Naive thymus-derived CD8-positive, alpha-beta T cell (primary cell): ENCODE measurements at places on chromosomes 1 and 21.

GRCh38 chr1:56833088-56833487 is 13.9 kb upstream of the FYB2 start:
- H3K27me3 ChIP-seq, result peaks cover 50% of the 10 kb centered on the region
- H3K4me1 ChIP-seq, result no peaks in the 10 kb centered on the region
- H3K36me3 ChIP-seq, result no peaks in the 10 kb centered on the region
- no peak overlapping the region for H3K27ac ChIP-seq

DNA sequence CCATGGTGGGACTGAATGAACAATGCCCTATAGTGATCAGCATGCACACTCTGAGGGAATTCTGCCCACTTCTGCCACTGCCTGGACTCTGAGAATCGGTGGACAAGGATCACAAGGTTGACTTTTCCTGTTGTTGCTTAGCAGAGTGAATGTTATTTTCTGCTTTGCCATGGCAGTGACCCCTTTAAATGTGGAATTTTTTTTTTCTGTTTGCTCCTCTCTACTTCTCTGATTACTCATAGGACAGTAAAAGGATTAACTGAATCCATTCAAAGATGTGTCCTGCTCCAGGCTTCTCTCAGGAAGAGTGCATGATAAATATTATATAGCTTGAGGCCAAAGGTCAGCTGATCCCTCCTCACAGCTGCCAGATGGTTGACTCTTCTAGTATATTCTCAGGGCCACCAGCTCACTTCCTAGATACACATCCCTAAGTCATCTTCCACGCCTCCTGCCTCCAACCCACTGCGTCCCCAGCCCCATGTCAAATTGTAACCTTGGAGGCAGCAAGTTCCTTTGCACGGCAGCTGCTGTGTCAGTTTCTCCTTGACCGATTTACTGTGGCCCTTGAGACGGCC is 74.0 kb upstream of the RALGPS2 start:
- H3K27me3 ChIP-seq, result peaks cover 16% of the 10 kb centered on the region
- H3K4me3 ChIP-seq, result no peak overlapping the region
- H3K4me1 ChIP-seq, result no peaks in the 10 kb centered on the region
- DNase-seq, result no peak
- H3K27ac ChIP-seq, result no peak overlapping the region

- no peaks in the 10 kb centered on the region for H3K27me3 ChIP-seq
- peaks cover 13% of the 10 kb centered on the region for H3K36me3 ChIP-seq
- no peak overlapping the region for H3K4me3 ChIP-seq
- no peak overlapping the region for H3K27ac ChIP-seq
- peaks cover 19% of the 10 kb centered on the region for H3K4me1 ChIP-seq
- DNase-seq, result peak; percentile 55
These were observed 82.5 kb downstream of the ST3GAL3 start for GRCh38 chr1:43789604-43790550.

DNA sequence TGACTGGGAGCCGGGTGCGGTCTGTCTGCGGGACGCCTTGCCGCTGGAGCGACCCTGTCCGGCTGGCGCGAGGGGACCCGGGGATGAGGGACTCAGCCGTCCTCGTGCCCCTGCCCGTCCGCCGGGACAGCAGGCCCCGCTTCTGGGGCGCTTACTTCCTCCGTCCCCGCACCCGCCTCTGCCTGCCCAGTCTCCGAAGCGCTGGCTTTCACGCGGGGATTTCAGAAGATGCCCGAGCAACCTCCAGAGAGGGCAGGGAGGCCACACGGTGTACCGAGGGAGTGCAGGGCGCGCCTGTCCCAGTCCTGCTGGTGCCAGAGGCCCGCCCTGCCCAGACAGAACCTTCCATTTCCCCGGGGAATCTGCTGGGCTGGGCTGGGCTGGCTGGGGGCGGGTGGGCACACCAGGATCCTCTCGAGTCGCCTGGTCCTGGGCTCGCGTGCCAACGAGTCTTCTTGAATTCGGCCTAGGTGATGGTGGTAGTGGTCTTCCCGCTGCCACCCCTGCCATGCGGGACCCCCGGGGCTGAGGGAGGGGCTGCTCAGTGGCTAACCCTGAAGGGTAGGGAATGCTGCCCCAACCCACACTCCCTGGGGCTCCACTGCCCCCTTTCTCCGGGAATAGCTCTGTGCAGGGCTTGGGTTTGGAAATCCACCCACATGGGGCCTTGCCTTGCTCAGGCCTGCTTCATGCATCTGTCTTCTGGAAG is 2.5 kb upstream of the TRPM2 start:
- H3K4me3 ChIP-seq, result no peak overlapping the region
- no peak overlapping the region for H3K27ac ChIP-seq
- H3K36me3 ChIP-seq, result no peaks in the 10 kb centered on the region
- DNase-seq, result no peak
- peaks cover 20% of the 10 kb centered on the region for H3K4me1 ChIP-seq
- peaks cover 15% of the 10 kb centered on the region for H3K27me3 ChIP-seq

DNA sequence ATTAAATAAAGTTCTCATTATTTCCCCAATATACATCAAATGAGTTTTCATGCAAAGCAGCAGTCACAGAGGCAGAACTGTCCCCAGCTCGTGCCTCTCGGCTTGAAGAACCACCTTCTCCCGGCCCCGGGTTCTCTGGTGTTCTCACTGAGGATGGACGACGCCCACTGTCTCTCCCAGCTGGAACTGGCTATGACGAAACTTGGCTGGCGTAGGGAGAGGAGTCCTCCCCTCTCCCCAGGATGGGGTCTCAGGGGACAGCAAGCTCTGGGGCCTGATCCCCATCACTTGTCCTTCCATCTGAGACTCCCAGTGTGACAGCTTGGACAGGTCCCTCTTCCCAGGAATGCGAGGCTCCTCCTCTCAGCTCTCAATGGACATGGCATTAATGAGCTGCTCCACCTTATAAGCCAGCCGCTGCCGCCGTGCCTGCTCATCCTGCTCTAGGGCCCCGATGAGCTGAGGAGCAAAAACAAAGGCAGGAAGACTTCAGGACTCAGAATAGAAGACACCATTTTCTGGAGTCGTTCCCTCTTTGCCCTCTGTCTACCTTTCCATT is 116.0 kb upstream of the CD34 start:
- no peak overlapping the region for H3K4me3 ChIP-seq
- no peak for DNase-seq
- H3K27me3 ChIP-seq, result no peaks in the 10 kb centered on the region
- no peaks in the 10 kb centered on the region for H3K36me3 ChIP-seq
- no peaks in the 10 kb centered on the region for H3K4me1 ChIP-seq

DNA sequence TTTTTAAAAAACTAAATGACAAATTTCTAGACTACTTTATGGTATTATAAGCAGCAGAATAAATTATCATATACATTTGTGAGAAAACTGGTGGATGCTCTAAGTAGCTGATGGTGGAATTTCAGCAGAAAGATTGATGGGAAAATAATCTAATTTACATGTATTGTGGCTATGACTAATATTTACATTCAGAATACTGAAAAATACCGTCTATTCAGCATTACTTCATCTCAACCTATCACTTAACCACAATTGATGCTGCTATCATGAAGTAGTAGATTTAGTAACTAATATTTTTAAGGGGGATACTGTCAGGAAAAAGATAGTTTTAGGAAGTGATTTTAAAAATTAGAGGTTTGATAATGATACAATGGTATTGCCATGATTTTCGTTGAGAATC is 137.9 kb downstream of the IFI44 start:
- no peak for DNase-seq
- no peak overlapping the region for H3K4me3 ChIP-seq
- H3K4me1 ChIP-seq, result no peaks in the 10 kb centered on the region
- H3K27me3 ChIP-seq, result no peaks in the 10 kb centered on the region

DNA sequence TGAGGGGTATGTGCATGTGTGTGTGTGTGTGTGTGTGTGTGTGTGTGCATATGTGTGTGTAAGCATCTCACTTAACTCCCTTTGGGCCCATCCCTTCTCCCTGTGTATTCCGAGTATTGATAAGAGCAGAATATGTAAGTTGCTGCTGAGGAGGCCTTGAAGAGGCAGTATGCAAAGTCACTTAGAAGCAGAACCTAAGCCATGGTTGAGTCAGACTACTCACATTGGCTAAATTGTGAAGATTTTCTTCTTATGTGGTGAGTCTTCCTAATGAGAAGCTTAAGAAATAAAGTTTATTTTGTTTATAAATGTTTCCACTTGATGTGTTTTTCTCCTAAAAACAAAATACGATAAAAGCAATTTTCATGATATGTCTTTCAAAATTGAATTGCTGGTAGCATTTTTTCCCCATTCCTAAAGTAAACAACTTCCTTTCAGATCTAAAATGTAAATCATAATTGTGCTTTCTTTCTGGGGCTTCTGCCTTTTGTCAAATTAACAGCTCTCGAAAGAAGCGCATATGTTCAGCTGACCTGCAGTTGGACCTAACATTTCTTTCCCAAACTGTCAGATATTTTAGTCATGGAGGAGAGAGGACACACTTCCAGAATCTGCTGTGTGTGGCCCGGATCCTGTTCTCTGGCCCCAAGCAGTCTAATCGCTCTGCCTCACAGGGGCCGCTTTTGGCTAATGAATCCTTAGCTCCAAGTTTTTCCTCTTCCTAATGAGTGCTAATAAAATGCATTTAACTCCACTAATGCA is 284.0 kb downstream of the DUSP10 start:
- H3K36me3 ChIP-seq, result no peaks in the 10 kb centered on the region
- DNase-seq, result no peak
- peaks cover 14% of the 10 kb centered on the region for H3K27me3 ChIP-seq
- H3K27ac ChIP-seq, result no peak overlapping the region

GRCh38 chr1:2194319-2194897 is at the start of gene FAAP20:
TSS of gene FAAP20 (minus strand) at chr1:2194772. CDS start at chr1:2194749, 23 bp downstream.
- H3K27ac ChIP-seq, result peak within 1 kb of the TSS; percentile 89
- peak within 1 kb of the TSS; percentile 75 for H3K4me3 ChIP-seq
- H3K4me1 ChIP-seq, result peaks cover 35% of the 10 kb centered on the region
- peak; percentile 72 for DNase-seq
- H3K27me3 ChIP-seq, result no peaks in the 10 kb centered on the region
- H3K36me3 ChIP-seq, result no peaks in the 10 kb centered on the region

- peaks cover 18% of the 10 kb centered on the region for H3K36me3 ChIP-seq
- H3K4me1 ChIP-seq, result peaks cover 91% of the 10 kb centered on the region
- peak; percentile 76 for DNase-seq
- no peaks in the 10 kb centered on the region for H3K27me3 ChIP-seq
These were observed 1.2 kb downstream of the NIPAL3 start for GRCh38 chr1:24416666-24417391.

DNA sequence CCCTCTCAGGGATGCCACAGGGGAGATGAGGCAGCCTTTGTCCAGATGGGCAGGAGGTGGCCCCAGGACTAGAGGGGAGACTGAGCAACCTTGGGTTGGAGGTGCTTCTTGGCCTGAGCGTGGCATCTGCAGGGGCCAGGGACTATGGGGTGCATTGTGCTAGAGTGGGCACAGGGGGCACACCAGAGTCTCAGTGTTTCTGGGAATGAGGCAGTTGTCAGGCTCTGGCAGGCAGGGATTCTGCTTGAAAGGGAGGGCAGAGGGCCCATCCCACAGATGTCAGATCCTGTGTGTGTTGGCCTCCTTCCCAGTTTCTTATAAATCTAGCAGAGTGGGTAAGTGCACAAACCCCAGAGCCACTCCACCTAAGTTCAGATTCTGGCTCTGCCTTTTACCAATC is 13.7 kb downstream of the LGR6 start:
- H3K27ac ChIP-seq, result no peak overlapping the region
- H3K4me1 ChIP-seq, result no peaks in the 10 kb centered on the region
- DNase-seq, result no peak
- no peaks in the 10 kb centered on the region for H3K36me3 ChIP-seq
- peaks cover 10% of the 10 kb centered on the region for H3K27me3 ChIP-seq
- no peak overlapping the region for H3K4me3 ChIP-seq
